H9 (cell line): ENCODE measurements at places on chromosomes 1 and 21. TPM values are rescaled to one million over a fixed set of nuclear protein-coding genes. Genes with fewer than 3 reads are reported as not detected.
A peak's percentile ranks its signal among the peaks of the same experiment; 100 is the strongest.

DNA sequence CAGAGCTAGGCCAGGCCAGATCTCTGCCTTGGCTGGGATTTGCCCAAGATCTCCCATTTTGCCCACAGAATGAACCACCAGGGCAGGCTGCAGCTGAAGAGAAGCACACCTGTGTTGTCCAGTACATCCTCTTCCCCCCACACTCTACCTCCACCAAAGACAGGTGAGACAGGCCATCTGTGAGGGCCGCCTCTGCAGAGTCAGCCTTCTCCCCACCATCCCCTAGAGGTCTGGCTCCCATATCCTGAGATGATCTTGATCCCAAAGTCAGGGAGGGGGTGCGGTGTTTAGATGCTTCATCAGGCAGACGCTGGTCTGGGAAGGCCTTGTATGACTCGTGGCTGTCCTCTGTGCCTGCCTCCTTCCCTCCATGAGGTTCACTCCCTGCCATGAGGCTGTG lies 28.7 kb downstream of the HYI start:
- H3K36me3 ChIP-seq = peaks cover 76% of the 10 kb centered on the region
- H3K4me3 ChIP-seq = no peak overlapping the region
- H3K4me1 ChIP-seq = no peaks in the 10 kb centered on the region; the same call in 1 of the 2 replicates

DNA sequence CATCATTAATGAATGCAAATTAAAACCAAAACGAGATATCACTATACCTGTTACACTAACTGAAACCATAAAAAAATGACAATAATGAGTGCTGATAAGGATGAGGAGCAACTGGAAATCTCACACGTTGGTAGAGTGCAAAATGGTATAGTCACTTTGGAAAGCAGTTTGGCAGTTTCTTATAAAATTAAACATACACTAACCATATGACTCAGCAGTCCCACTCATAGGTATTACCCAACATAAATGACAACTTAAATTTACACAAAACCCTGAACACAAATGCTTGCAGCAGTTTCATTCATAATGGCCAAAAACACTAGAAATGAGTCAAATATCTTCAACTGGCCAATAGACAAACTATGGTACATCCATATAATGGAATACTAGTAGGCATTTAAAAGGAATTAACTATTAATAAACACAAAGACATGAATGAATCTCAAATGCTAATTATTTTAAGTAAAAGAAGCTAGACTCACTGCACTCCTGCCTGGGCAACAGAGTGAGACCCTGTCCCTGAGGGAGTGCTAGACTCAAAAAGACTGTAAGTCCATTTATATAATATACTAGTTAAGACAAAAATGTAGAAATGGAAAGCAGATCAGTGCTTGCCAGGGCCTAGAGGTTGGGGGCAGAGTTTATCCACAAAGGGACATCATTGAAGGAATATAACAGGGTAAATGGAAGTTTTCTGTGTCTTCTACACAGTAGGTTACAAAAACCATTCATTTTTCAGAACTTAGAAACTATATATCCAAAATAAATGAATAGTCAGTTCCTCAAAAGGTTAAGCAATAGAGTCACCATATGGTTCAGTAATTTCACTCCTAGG lies 77.4 kb downstream of the EIF4G3 start:
- H3K27ac ChIP-seq = no peak overlapping the region
- H3K36me3 ChIP-seq = peaks cover 18% of the 10 kb centered on the region
- H3K4me3 ChIP-seq = no peak overlapping the region
- DNase-seq = no peak
- peaks cover 3% of the 10 kb centered on the region; the same call in 1 of the 2 replicates for H3K4me1 ChIP-seq

DNA sequence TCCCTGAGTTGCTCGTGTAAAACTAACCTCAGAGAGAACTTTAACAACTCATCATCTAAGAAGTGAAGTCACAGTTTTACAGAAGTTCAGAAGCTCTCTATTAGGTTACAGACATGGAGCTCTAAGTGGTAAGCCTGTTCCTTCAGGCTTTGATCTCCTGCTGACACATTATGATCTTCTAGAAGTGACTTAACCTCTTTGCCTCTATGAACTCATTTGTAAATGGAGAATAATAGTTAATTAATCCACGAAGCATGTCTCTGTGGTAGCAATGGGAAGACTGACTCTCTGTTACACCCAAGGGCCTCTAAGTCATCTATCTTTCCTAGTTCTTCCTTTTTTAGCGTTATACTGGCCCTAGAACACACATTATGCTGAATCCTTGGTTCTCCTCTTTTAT lies 157.9 kb upstream of the NRIP1 start:
- no peak overlapping the region for H3K4me3 ChIP-seq
- H3K4me1 ChIP-seq = no peaks in the 10 kb centered on the region
- no peak for DNase-seq

- peaks cover 21% of the 10 kb centered on the region; the same call in 2 of the 3 replicates for H3K36me3 ChIP-seq
- H3K27me3 ChIP-seq = no peaks in the 10 kb centered on the region
- H3K4me1 ChIP-seq = no peaks in the 10 kb centered on the region; the same call in 1 of the 2 replicates
- no peak for DNase-seq
- no peak overlapping the region for H3K27ac ChIP-seq
- no peak overlapping the region for H3K4me3 ChIP-seq
These were observed 14.9 kb downstream of the TARDBP start for GRCh38 chr1:11027316-11027715.

DNA sequence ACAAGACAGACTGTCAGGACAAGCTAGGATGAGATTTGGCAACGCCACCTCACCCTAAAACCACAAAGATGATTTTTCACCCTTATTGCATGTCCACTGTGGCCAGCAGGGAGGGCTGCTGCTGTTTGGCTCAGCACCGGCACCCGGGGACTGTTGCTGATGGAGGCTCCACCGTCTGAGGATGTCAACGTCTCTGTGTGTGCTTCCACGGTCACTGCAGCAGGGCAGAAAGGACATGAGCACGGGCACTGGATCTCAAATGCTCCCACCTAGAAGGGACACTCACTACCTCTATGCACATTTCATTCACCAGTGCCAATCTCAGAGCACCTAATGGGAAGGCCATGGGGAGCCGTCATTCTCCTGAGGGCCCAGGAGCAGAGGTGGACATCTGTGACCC lies 599.6 kb downstream of the PTPRU start:
- no peaks in the 10 kb centered on the region for H3K27me3 ChIP-seq
- DNase-seq = peak; percentile 28
- no peak overlapping the region for H3K4me3 ChIP-seq
- H3K27ac ChIP-seq = no peak overlapping the region

DNA sequence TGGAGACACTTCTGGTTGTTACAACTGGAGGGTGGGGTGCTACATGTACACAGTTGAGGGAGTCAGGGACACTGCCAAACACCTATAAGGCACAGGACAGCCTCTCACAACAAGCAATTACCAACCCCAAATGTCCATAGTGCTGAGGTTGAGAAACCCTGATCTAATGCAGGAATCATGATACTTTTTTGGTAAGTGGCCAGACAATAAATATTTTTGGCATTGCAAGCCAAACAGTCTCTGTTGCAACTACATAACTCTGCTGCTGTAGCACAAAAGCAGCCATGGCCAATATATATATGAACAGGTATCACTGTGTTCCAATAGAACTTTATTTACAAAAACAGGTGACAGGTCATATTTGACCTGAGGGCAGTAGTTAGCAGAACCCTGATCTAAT lies 177.5 kb downstream of the ASTN1 start:
- H3K36me3 ChIP-seq = no peaks in the 10 kb centered on the region
- no peak for DNase-seq
- no peak overlapping the region for H3K4me3 ChIP-seq
- H3K27me3 ChIP-seq = no peaks in the 10 kb centered on the region
- H3K27ac ChIP-seq = no peak overlapping the region

DNA sequence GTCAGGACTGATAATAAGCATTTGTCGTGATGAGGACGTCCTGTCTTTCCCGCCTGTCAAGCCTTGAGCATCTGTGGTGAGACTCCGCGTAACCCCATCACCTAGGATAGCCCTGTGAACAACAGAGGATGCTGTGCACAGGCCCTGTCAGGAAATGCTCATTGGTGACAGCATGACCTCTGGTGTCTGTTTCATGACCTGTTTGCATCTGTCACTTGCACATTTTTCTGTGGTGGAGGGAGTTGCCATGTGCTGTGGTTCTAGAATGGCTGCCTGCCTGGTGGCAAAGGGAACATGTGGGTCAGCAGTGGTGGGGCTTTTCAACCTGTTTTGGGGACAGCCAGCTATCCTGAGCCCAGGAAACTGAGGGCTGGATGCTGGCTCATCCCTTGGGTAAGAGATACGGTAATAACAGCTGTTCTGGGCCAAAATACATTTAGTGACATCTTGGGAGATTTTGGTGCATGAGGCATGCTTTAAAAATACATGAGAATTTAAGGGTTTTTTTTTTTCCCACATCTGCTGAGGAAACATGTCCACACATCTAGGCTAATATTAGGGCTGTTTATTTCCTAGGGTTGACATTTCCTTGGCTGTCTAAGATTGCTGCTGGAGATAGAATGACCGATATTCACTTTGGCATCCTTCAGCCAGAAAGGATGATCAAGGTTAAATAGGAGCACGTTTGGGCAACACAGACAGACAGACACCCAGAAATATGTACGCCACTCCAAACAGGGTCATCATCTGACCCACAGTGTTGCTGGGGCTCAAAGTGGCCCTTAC lies 52.9 kb downstream of the KCNC4 start:
- no peak overlapping the region for H3K27ac ChIP-seq
- no peak for DNase-seq
- no peaks in the 10 kb centered on the region for H3K36me3 ChIP-seq
- H3K4me1 ChIP-seq = no peaks in the 10 kb centered on the region
- no peaks in the 10 kb centered on the region; the same call in 1 of the 2 replicates for H3K27me3 ChIP-seq

DNA sequence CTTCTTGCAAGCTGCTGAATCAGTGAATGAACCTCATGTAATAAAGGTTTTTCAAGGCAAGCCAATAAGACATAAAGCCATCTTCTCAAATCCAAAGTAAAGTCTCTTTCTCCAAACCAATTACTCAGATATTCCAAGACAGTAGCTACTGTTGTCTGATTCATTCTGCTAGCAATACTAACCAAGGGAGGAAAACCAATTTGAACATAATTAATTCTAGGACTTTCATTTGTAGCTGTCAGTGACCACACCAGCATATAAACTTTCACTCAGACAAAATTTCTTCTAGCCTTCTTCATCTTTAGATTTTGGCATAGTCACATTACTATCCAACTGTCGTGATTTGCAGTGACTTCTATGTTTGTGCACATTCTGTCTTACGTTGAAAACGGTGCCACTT lies 10.5 kb upstream of the INTS3 start:
- no peaks in the 10 kb centered on the region for H3K27me3 ChIP-seq
- H3K36me3 ChIP-seq = no peaks in the 10 kb centered on the region
- no peak overlapping the region for H3K4me3 ChIP-seq
- DNase-seq = no peak
- no peaks in the 10 kb centered on the region for H3K4me1 ChIP-seq
- no peak overlapping the region for H3K27ac ChIP-seq

DNA sequence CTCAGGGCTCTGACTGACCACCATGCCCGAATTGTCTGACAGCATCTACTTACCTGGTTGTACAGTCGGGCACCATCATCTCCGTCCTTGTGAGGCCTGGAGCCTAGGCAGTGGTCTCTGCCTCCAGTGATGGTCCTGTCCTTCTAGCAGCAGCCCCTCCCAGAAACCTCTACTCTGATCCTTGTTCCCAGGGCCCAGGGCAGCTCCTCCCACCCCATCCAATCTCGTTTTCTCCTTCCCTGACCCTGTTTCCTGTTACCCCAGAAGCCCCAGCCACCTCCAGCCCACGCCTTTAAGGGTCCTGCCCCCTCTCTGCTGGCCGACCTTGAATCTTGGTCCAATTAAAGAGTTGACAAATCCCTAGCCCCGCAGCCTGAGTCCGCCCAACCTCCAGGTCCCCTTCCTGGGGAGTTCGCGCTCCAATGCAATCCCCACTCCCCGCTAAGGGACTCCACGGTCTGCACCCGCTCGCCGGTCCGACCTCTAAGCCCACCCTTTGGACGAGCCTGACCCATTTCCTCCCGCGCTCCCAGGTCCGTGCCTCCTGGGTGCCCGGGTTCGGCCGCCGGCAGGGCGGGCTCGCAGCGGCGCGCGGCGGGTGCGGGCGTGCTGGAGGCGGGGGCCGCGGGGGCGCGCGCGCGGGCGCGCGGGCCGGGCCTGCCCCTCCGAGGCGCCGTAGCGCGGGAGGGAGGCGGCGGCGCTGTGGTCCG lies at the start of gene B4GALT2:
B4GALT2 (plus strand) TSS at position 660 of the 710 bp plus-strand sequence. CDS start 1,951 bp downstream, outside the sequence.
- H3K36me3 ChIP-seq = peaks cover 49% of the 10 kb centered on the region
- no peaks in the 10 kb centered on the region for H3K27me3 ChIP-seq
- H3K27ac ChIP-seq = no peak within 1 kb of the TSS

GRCh38 chr1:192260076-192260475 lies 56.7 kb upstream of the RGS21 start:
- no peaks in the 10 kb centered on the region for H3K27me3 ChIP-seq
- DNase-seq = no peak
- H3K36me3 ChIP-seq = no peaks in the 10 kb centered on the region
- H3K27ac ChIP-seq = no peak overlapping the region
- no peak overlapping the region for H3K4me3 ChIP-seq
- no peaks in the 10 kb centered on the region for H3K4me1 ChIP-seq

- H3K4me3 ChIP-seq = no peak overlapping the region
- H3K27ac ChIP-seq = no peak overlapping the region
- H3K27me3 ChIP-seq = no peaks in the 10 kb centered on the region
- H3K4me1 ChIP-seq = no peaks in the 10 kb centered on the region
- H3K36me3 ChIP-seq = no peaks in the 10 kb centered on the region
These were observed 16.6 kb upstream of the DR1 start for GRCh38 chr1:93328809-93329760.

DNA sequence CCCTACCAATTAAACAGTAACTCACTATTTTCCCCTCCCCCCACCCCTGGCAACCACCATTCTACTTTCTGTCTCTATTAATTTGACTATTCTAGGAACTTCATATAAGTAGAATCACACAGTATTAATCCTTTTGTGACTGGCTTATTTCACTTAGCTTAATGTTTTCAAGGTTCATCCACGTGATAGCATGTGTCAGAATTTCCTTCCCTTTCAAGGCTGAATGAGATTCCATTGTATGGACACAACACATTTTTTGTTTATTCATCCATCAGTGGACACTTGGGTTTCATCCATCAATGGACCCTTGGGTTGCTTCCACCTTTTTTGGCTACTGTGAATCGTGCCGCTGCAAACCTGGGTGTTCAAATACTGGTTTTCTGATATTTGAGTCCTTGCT lies 41.7 kb downstream of the EIF2D start:
- no peaks in the 10 kb centered on the region for H3K27me3 ChIP-seq
- H3K36me3 ChIP-seq = no peaks in the 10 kb centered on the region
- DNase-seq = no peak
- no peak overlapping the region for H3K4me3 ChIP-seq
- H3K27ac ChIP-seq = no peak overlapping the region

GRCh38 chr1:40860706-40861223 lies 1.4 kb downstream of the CITED4 start:
- H3K36me3 ChIP-seq = peaks cover 2% of the 10 kb centered on the region; the same call in 2 of the 3 replicates
- no peaks in the 10 kb centered on the region; the same call in 1 of the 2 replicates for H3K27me3 ChIP-seq
- peak overlapping the region; percentile 88 for H3K4me3 ChIP-seq

The CR1L gene
- total RNA-seq = 0.37 TPM in 1 of 2 replicates, not detected in the other

The SLC1A7 gene
- not detected in 2 replicates for total RNA-seq

The KRTAP19-3 gene
- total RNA-seq = not detected in 2 replicates

The NR1I3 gene
- not detected in 2 replicates for total RNA-seq

The VHLL gene
- total RNA-seq = not detected in 2 replicates

The RPTN gene
- total RNA-seq = not detected in 2 replicates
